Osteoblast (primary cell): ENCODE measurements at places on chromosomes 16 and 17. TPM values are rescaled to one million over a fixed set of nuclear protein-coding genes. Genes with fewer than 3 reads are reported as not detected.

DNA sequence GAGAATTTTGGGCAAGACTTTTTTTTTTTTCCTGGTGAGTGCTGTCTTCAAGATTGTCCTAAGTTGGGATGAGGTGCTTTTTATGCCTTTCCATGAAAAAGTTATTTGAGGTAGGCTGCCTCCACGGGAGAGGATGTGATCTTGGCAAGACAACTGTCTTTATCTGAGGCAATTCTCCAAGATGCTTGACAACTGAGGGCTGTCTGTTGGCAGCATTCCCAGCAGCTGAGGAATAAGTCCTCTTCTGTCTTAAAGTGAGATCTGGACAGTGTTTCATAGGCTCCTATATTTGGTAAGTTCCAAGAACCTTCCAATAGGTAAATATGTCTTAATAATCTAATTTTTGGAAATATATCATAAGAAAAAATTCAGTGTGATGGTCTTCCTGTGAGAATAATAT, 662.0 kb downstream of the CDH11 start:
- DNase-seq: no peak

The BCAR1 gene
- 66.9 and 75.3 TPM in 2 replicates for total RNA-seq

The EIF1 gene
- total RNA-seq: 94.5 and 101 TPM in 2 replicates

GRCh38 chr17:83179811-83180210, 100.4 kb downstream of the METRNL start:
- DNase-seq: peak; percentile 54

The OTOP3 gene
- not detected in 2 replicates for total RNA-seq

- no peak for DNase-seq
These were observed 11.6 kb downstream of the HBQ1 start for GRCh38 chr16:191831-192230.

DNA sequence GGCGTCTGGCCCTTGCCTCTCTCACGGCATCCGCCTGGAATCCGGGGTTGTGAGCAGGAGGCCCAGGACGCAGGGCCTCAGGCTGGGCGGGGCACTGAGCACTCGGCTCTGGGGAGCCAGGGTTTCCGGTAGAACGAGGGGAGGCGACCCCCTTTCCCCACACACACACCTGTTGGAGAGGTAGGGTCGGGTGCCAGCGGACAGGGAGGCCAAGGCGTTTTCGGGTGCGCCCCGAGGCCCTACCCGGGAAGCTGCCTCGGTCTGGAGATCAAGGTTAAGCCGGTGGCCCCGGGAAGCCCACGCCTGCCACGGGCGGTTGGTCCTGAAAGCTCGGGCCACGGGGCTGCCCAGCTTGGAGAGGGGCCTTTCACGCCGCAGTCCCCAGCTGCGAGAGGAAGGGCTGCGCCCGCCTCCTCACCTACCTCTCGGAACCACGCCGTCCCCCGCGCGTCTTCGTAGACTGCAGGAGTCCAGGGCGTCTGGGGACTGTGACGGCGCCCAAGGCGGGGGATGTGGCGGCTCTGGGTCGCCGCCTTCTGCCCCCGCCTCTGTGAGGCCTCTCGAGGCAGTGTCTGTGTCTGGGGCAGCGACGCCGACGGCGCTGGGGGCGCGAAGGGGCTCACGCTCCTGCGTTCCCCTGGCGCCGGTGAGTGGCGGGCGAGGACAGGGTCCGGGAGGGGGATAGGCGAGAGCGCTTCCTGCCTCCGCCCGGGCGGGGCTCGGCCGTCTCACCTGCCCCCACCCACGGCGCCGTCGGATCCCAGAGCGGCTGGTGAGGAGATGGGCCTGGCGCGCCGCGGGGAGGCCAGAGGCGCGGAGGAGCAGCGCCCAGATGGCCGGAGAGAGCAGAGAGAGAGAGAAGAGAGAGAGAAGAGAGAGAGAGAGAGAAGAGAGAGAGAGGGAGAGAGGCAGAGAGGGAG, 20.3 kb upstream of the HOXB9 start:
- DNase-seq: peak; percentile 58

The MYH3 gene
- 0.88 and 1.8 TPM in 2 replicates for total RNA-seq

DNA sequence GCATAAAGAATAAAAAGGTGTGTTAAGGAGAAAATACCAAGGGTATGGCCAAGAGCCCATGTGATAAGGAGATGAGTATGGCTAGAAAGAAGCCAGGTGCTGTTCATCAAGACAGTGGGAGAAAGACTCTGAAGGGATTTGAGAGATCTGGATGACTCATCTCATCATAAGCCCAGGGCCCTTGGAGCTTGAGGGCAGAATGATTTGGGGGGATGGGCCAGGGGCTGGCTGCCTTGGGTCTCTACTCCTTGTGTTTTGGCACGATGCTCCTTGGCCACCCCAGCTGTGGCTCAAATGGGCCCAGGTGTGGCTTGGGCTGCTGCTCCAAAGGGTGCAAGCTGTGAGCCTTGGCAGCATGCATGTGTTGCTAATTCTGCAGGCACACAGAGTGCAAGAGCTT, 14.5 kb upstream of the TNFRSF13B start:
- DNase-seq: no peak

- peak; percentile 63 for DNase-seq
These were observed 5.8 kb downstream of the CRHR1 start for GRCh38 chr17:45789874-45790273.

GRCh38 chr17:40936437-40936971, 942 bp downstream of the KRT23 start:
- DNase-seq: no peak

DNA sequence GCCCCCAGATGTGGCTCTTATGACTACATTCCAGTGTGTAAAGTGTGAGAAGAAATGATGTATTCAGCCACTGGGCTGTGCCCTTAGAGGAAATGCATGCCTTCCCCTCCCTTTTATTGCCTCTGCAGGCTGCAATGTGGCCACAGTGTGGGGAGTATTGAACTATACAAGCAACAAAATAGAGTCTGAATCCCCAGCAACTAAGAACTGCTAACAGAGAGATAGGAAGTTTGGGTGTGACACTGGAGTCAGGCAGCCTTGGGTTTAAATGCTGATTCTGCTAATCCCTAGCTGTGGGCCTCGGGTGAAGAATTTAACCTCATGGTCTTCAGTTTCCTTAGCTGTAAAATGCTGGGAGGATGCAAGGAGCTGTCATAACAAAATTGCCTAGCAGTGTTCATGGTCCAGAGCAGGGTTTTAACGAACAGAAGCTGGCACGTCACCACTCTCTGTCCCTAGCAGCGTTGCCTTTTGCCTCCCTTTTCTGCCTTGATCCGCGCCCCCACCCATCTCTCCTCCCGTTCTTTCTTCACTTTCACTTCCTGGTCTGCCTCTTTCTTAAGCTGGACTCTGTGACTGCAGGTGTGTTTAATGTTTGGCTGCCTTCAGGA, 50.3 kb downstream of the KPNA2 start:
- DNase-seq: no peak

The AIPL1 gene
- total RNA-seq: not detected in 2 replicates

DNA sequence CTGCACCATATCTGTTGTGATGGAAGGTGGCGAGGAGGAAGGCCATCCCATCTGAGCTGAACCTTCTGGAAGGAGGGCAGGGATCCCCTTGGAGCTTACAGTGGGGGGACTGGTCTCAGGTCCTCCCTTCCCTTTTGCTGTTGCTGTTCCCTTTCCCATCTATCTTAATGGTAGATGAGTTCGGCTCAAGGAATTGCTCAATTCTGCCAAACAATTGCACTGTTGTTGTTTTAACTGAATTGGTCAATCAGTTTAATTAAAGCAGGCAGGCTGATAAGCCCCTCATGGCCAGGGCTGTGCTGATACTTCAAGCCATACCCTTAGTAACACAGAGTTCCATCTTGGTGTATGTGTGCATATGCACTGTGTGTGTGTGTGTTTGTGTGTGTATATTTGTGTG, 220.4 kb upstream of the FOXF1 start:
- DNase-seq: no peak

- DNase-seq: no peak
These were observed 1.5 kb downstream of the PSMD7 start for GRCh38 chr16:74298104-74298503.

GRCh38 chr17:44374306-44375195, 10.9 kb upstream of the FAM171A2 start:
- peak; percentile 89 for DNase-seq

DNA sequence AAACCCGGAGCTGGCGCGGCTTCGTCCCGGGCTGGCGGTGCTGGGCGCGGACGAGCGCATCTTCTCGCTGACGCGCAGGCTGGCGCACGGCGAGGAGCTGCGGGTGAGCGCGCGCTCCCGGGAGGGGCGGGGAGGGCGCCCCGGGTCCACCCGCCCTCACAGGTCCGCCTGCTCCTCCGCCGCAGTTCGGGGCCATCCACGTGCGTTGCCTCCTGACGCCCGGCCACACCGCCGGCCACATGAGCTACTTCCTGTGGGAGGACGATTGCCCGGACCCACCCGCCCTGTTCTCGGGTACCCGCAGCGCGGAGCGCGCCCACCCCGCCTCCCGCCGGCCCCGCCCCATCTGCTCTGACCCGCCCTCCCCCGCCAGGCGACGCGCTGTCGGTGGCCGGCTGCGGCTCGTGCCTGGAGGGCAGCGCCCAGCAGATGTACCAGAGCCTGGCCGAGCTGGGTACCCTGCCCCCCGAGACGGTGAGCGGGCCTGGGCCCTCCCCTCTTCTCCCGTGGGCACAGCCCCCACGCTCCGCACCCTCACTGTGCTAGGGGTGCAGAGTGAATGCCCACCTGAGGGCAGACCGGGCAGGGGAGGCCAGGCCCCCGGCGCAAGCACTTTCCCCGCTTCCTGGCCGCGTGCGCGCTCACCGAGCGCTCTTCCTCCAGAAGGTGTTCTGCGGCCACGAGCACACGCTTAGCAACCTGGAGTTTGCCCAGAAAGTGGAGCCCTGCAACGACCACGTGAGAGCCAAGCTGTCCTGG, 1.4 kb downstream of the HAGHL start:
- DNase-seq: peak; percentile 98

DNA sequence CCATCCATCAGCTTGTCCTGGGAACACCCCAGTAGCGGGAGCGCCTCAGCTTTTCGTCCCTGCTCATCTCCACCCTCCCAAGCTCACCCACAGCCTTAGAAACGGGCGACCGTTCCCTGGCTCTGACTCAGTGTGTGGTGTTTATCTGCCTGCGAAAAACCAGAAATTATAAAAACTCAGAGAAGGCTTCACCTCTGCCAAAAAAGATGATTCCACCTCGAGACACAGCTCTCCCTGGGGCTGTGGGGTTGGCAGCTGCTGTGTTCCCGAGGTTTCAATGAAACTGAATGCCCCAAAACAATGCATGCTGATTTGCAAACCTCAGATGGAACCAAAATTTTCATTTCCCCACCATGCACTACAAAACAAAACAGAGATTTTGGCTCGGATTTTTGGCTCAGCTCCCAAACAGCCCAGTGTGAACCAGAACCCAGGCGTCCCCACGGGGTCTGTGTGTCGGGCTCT, 62.4 kb upstream of the MED9 start:
- peak; percentile 91 for DNase-seq

DNA sequence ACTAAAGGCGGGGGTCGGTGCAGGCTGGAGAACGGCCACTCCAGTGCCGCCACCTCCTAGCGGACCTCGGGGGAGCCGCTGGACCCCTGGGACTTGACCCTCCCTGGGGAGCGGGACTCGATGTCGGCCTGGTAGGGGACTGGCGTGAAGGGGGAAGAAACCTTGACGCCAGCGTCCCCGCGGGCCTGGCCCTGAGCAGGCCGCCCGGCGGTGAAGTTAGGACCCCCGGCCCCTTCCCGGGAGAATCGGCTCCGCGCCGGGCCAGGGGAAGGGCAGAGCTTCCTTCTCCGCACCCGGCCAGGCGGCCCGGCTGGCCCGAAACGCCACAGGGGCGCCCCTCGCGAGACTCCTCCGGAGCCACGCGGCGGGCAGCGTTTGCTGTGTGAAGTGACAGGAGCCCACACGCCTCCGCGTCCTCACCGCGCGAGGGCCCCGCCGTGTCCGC, 389 bp downstream of the DUS1L start:
- DNase-seq: peak; percentile 98

GRCh38 chr16:83705856-83706255, 101.9 kb upstream of the HSBP1 start:
- DNase-seq: no peak

The LITAFD gene
- not detected in 2 replicates for total RNA-seq

DNA sequence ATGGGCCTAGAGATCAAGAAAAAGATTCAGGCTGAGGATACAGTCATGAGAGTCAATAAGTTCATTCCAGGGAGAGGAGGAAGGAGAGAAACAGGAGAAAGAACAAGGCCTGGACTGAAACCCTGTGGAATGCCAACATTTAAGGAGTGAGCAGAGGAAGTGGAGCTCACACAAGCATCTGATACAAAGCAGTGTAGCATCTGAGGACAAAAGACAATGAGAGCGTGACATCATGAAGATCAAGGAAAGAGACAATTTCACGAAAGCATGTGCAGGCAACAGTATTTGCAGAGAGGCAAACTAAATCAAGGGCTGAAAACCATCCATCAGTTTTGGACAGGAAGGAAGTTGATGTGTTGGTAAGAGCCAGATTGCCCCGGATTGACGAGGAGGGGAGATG, 25.3 kb upstream of the SCNN1B start:
- no peak for DNase-seq

GRCh38 chr17:61208301-61209105, 191.1 kb upstream of the TBX2 start:
- no peak for DNase-seq

The USP36 gene
- total RNA-seq: 30.8 and 34.8 TPM in 2 replicates

DNA sequence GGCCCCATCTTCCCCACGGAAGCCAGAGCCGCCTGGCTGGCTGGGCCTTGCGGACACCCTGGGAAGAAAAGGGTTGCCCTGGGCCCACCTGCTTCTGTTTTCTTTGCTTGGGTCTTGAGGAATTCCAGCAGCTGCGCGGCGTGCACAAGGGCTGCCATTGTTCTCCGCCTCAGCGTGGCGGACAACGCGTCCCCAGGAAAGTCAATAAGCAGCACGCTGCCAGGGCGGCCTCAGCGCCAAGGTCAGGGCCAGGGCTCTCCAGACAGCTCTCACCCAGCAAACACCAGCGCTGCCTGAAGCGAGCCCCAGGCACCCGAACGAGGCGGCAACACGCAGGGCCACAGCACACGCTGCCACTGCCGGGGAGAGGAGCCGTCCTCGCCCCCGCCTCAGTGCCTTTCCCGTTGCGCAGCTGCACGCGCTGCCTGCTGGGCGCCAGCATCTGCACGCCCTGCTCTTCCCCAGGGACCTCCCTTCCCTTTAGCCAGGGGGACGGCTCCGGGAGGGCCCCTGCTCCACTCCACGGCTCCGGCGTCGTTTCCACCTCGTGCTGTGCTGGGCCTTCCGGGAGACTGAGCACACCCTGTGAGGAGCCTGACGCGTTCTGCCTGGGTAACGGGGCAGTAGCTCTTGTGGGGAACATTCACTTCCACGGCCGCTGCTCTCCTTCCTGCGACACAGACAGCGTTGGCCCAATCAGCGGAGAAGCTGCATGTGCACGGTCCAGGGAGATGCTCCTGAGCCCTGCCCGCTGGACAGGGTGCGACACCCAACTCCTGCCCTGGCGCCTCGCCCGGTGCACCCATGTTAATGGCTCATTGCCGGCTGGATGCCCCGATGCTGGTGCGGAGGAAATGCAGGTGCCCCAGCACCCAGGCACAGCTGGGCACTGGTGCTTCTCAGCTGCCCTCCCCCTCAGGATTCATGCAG, 57.8 kb downstream of the LMF1 start:
- no peak for DNase-seq

GRCh38 chr16:87425941-87426340, 33.8 kb downstream of the MAP1LC3B start:
- DNase-seq: no peak

GRCh38 chr17:34760931-34761495, 181.6 kb downstream of the TMEM132E start:
- DNase-seq: no peak

- DNase-seq: no peak
These were observed 299.3 kb upstream of the EEF2KMT start for GRCh38 chr16:5396880-5397279.

GRCh38 chr16:2244301-2244700, 7.1 kb downstream of the ECI1 start:
- peak; percentile 82 for DNase-seq

GRCh38 chr16:1182950-1183907, 30.3 kb downstream of the CACNA1H start:
- peak; percentile 98 for DNase-seq
